ENCODE measurements at places on chromosomes 4 and X.

DNA sequence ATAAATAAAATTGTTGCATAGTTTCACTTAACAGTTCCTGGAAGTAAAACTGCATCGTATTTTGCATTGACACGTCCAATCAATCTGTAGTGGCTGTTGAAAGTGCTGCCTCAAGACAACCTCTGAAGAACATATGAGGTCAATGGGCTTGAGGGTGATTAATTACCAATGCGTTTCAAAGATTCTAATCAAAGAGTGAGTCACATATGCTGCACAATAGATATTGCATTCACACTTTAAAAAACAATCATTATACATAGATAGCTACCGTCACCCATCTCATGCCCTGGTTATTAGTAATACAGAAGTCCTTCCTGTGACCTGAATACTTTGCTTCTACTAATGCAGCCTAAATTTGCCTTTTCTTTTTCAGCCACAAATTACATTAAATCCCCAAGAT, 743.3 kb upstream of the SLIT2 start:
- no peak for DNase-seq

DNA sequence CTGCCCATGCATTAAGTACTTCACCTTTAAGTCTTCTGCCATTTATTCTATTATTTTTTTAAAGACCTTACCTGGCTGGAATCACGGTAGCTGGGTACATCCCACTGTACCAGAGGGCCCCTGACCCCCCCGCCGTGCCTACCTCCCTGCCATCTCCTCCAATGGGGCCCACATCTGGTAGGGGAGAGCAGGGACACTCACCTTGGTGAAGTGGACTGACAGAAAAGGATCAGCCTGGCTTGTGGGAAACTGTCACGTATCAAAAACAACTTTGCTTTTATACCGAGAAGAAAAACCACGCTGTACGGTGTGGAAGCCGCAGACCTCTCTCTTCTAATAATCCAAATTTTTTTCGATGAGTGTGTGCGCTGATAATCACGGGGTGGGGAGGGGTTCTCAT, at the start of gene FOXP3:
Gene FOXP3, minus strand, starts transcription at position 251 of the 400 bp plus-strand sequence. CDS start 6,205 bp downstream, outside the sequence.
- no peak for DNase-seq

- no peak for DNase-seq
Observed at GRCh38 chr4:19776929-19777328, 474.8 kb upstream of the SLIT2 start.

DNA sequence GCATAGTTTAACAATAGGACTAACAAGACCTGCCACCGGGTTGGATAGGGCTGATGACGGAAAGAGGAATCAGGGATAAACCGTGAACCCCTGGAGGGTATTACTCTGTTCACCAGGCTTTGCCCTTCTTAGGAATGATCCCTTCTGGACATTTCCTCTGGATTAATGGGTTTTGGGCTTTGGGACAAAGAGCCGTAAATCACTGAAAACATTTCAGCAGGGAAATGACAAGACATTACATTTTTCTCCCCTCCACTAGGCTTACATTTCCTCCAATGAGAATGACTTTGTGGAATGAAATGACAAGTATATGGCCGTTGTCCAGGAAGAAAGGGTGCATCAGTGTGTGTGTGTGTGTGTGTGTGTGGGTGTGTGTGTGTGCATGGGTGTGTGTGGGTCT, 25.9 kb upstream of the RBPJ start:
- DNase-seq: no peak

GRCh38 chrX:72399816-72400215, 94.1 kb upstream of the CITED1 start:
- DNase-seq: no peak

All from Ammon's horn (tissue), 1 donor.